Uterus (tissue), 4 donors: ENCODE measurements at places on chromosomes 2 and 18. TPM values are rescaled to one million over a fixed set of nuclear protein-coding genes. Genes with fewer than 3 reads are reported as not detected.

DNA sequence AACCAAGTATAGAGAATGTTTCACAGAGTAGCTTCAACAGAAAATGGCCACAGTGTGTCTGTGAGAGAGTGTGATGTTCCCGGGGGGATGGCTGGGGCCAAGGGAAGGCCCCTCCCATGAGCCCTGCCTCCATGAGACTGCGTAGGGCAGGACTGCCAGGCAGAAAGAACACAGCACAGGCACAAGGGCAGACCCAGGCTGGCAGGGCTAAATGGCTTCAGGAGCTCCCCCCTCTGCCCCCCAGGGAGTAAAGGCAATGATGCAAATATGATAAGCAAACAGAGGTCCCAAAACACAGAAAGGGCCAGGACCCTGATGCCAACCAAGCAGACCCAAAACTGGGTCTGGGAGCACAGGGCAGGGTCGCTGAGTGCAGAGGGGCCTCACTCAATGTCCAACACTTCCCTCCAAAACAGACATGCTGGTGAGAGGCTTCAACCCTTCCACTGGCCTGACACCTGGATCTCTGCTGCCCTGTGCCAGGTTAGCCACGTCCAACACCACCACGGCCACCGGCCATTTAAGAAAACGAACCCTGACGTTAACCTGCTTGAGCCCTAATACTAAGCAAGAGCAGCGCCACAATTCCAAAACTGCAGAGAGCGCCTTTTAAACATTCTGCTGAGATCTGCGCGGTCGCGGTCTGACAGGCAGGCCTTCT lies 90.3 kb downstream of the HDAC4 start:
- peak; percentile 17 for DNase-seq

LCT gene
- total RNA-seq: not detected

TSHZ1 gene
- total RNA-seq: 20.1 TPM

DNA sequence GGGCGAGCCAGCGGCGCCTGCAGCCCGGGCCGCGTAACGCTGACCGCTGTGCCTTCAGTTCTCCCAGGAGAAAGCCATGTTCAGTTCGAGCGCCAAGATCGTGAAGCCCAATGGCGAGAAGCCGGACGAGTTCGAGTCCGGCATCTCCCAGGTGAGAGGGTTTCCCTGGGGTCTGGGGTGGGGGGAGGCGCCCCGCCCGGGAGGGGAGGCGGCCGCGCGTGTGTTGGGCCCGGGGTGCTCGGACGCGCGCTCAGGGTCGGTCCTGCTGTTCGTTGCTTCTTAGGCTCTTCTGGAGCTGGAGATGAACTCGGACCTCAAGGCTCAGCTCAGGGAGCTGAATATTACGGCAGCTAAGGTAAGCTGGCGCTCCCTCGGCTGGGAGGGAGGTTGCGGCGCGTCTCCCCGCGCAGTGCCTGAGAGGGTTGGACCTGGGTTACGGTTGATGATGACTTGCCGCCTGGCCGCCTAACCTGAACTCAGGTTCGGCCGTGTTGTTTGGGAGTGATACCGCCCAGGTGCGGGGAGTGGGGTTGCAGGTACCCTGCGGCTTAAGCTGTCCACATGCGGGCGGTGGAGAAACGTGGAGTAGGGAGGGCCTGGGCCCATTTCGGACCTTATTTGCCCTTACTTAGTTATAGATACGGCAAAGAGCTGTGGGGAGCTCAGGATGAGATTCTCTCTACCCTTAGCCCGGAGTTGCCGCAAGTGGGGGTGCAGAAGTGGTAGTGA lies 638 bp downstream of the RPS7 start:
- no peak for DNase-seq

- no peak for DNase-seq
Observed at GRCh38 chr2:149686136-149687051, 98.8 kb upstream of the MMADHC start.

GRCh38 chr2:180934911-180935310 lies 45.5 kb upstream of the UBE2E3 start:
- no peak for DNase-seq

GRCh38 chr2:239264838-239265651 lies 135.8 kb downstream of the HDAC4 start:
- peak; percentile 55 for DNase-seq

GRCh38 chr18:25935356-25935755 lies 155.1 kb downstream of the SS18 start:
- no peak for DNase-seq

- DNase-seq: no peak
Observed at GRCh38 chr2:88669482-88670214, 21.8 kb upstream of the RPIA start.
